ENCODE measurements at places on chromosomes 7 and 10. TPM values are rescaled to one million over a fixed set of nuclear protein-coding genes. Genes with fewer than 3 reads are reported as not detected.
A peak's percentile ranks its signal among the peaks of the same experiment; 100 is the strongest.

LIPF gene
- not detected for total RNA-seq

EN2 gene
- total RNA-seq: 1.1 TPM

GRCh38 chr10:88314362-88314761, 268.8 kb downstream of the RNLS start:
- no peak for DNase-seq

DNA sequence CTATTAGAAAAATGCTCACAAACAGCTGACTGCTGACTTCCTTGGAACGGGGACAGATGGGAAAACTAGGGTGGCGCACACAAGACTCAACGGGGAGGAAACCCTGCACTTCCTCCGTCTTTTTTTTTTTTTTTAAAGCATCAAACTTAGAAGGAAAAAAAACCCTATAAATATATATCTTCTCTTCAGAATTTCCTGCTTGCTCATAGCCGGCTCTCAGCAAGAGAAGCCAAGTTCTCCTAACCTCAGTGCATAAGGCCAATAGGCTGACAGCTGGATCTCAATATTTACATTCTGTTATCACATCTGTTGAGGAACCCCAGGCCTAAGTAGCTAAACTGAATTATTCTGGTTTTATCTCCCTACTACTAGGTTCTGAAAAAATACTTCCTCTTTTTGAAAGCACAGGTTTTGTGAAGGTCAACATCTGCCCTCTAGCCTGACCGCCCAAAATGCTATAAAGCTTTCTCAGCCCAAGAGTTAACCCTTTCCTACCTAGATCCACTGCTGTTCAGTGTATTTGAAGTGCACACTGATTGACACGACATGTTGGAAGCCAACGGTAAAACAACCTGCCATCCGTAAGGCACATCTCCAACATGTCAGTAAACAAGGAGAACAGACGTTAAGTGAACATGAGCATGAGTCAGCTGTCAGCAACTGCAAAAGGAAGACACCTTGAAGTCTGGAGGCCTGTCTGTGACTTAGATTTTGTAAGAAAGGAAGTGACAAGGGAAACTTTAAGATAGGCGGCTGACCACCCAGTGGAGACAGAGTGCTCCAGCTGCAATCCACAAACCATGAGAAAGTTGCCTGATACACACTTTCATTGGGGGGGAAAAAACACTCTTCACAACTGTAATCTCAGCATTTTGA, 83.8 kb downstream of the EBLN1 start:
- DNase-seq: no peak

GRCh38 chr10:120402147-120402766, 54.8 kb upstream of the PLPP4 start:
- no peak for DNase-seq

DNA sequence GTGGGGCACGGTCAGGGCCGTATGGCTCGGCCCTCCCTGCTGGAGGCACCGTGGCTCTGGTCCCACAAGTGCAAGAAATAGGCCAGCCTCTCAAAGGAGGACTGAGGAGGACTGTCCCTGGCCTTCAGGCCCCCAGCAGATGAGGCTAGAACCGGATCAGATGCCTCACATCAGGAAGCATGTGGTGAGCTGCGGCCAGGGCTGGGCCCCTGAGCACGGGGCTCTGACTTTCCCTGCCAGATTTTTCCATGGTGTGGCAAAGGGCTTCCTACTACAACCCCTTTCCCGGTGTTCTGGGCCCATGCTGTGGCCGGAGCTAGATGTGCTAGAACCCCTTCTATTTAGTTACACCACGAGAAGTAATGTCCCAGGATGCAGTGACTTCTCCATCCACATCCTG, 100.4 kb downstream of the TCERG1L start:
- no peak for DNase-seq

DNA sequence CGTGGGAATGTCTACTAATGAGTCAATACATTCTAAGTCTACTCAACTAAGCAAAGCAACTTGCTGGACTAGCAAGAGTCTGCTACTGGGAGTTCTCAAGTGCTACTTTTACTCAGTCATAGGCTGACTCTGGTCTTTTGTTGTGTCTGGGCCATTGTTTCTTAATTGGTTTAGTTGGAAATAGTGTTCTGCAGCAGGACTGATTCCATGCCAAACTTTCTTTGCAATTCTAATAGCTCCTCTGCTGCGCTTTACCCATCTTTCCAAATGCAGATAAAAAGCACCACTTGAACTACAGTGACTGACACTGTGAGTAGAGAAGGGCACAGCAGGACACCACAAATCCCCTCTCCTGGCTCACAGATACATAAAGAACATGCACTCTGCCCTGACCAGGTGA, 125.7 kb downstream of the CD36 start:
- no peak for DNase-seq

DNA sequence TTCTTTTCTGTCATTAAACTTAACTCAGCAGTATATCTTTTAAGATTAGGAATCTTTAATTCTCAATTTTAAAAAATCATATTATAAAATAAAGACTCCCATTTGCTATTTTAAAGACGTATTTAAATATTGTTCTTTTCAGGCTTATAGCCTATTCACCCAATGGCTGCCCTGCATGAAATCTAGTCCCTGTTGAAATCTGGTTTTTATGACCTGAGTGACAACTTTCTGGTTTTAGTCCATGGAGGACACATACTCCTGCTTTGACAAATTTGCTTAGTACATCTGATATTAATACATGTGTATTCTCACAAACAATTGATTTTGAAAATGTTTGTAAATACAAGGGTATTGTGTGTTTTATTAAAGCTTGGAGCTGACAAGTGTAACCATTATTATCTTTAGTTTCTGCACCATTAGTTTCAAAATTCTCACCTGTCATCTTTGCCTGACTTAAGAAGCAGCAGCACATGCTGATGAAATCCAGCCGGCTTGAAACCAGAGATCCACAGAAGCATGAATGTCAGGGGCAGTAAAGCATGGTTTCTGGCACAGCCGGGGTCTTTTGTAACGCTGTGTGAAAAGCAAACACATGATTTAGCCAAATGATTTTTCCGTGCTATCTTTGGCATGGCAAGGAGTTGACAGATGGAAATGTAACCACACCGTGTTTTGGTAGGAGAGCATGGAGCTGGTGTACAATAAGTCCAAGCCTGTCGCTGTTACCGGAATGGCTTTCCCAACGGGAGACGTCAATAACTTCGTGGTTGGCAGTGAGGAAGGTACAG, 262.8 kb downstream of the DYNC1I1 start:
- DNase-seq: no peak

DNA sequence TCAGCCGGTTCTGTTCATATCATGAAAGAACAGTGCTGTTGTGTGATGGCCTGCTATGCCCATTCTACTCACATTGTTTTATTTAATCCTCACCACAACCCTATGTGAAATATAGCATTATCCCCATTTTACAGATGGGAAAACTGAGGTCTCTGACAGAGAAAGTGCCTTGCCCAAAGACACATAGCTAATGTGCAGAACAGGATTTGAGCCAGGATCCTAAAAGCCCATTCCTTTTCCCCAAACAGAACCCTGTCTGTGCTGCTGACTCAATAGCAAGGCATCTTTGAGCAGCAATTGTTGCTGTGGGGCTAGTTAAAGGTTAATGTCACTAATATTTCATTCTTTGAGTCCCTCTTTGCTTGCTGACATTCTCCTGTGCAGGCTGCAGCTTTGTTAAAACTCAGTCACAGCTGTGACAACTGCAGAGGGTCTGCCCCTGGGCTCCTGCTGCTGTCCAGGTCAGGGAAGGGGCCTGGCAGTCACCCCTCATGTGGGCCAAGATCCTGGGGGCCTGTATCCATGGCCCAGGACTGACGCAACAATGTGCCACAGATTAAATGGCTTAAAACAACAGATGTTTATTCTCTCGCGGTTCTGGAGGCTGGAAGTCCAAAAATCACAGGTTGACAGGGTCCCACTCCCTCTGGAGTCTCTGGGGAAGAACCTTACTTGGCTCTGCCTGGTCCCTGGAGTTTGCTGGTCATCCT, 40.4 kb downstream of the AFAP1L2 start:
- peak; percentile 8 for DNase-seq

DNA sequence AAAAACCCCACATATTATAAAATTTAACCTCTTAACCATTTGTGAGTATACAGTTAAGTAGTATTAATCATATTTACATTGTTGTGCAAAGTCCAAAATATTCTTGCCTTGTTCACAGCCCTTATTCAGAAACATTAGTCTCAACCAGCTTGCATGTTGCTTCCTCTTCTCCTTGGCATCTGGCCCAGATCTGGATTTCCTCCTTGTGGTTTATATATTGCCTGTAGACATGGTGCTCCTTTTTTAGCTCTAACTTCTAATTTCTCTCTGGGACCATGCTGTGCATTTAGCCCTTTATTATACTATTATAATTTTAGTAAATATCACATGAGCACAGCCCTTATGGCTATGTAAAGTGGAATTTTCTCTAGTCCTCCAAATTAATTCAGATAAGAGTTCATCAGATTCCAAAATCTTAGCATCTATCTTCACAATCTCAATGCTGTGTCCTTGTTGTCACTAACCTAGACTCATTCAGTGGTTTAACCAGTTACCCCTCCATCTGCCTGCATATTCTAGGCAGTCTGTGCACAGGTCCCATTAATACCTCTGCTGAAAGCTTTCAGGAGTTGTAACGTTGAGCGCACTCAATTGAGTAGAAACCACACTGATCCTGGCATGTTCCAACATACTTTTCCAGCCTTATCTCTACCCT, 7.9 kb downstream of the CPED1 start:
- no peak for DNase-seq

All from Caco-2 (cell line).